ENCODE measurements at places on chromosomes 5 and 9.

GRCh38 chr9:80378669-80379293 lies 807.0 kb downstream of the TLE4 start:
- H3K27me3 ChIP-seq: no peaks in the 10 kb centered on the region
- no peaks in the 10 kb centered on the region for H3K36me3 ChIP-seq
- DNase-seq: no peak
- no peaks in the 10 kb centered on the region for H3K4me1 ChIP-seq

DNA sequence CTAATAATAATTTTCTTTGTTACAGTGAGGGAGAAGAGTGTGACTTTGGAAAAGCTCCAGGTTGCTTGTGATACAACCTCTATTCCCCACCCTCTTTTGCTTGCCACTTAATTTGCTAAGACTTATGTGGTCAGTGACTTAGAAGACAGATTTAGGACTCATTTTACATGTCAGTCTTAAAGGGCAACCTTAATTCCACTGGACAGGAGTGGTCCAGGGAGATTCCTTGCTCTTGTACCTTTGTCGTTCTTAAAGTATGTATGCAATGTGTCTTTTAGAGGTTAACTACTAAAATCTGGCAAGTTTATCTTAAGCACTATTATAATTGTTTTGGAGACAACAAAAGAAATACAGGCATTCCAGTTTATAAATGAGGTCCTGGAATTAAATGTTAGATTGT lies 20.0 kb downstream of the SLC30A5 start:
- no peaks in the 10 kb centered on the region for H3K4me1 ChIP-seq

DNA sequence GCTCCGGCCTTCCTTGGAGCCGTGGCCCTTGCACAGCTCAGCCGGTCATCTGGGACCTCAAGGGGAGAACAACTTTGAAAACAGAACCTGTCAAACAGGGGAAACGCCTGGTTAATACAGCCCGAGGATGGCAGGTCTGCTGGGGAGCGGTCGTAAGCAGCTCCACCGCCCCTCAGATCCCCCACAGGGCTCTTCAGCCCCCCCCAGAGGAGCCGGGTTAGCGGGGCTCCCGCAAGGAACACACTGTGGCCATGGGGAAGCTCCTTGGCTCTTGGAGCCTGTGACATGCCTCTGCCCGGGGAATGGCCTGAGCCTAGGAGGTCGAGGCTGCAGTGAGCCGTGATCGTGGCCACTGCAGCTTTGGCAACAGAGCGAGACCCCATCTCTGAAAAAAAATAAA lies 6.8 kb downstream of the TMEM250 start:
- DNase-seq: no peak
- peaks cover 14% of the 10 kb centered on the region for H3K36me3 ChIP-seq
- H3K4me3 ChIP-seq: no peak overlapping the region

GRCh38 chr9:108618906-108619550 lies 236.8 kb downstream of the ACTL7B start:
- H3K27me3 ChIP-seq: no peaks in the 10 kb centered on the region
- DNase-seq: no peak
- H3K36me3 ChIP-seq: no peaks in the 10 kb centered on the region
- H3K4me1 ChIP-seq: no peaks in the 10 kb centered on the region
- no peak overlapping the region for H3K27ac ChIP-seq

- no peaks in the 10 kb centered on the region for H3K4me1 ChIP-seq
- H3K36me3 ChIP-seq: no peaks in the 10 kb centered on the region
- DNase-seq: no peak
- H3K4me3 ChIP-seq: no peak overlapping the region
- no peaks in the 10 kb centered on the region for H3K27me3 ChIP-seq
Measured at GRCh38 chr5:851076-851475, 290 bp upstream of the ZDHHC11 start.

DNA sequence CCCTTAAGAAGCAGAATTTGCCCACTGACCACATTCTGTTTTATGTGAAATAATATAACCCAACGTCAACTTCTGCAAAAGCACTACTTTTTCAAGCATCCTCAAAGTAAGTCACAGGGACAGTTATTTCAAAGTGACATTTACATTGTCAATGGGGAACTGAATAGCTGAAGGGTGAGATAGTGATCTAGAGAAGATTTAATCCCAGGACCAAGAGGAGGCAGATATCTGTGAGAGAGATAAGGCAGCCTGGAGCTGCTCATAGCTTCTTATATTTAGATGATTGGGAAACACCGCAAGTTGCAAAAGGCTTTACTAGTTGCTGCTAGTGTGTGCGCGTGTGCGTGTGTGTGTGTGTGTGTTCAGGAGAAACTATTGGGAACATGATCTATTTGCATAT lies 210.4 kb upstream of the RFX3 start:
- no peak overlapping the region for H3K4me3 ChIP-seq
- no peaks in the 10 kb centered on the region for H3K36me3 ChIP-seq
- no peaks in the 10 kb centered on the region for H3K4me1 ChIP-seq
- no peak overlapping the region for H3K27ac ChIP-seq
- DNase-seq: no peak

DNA sequence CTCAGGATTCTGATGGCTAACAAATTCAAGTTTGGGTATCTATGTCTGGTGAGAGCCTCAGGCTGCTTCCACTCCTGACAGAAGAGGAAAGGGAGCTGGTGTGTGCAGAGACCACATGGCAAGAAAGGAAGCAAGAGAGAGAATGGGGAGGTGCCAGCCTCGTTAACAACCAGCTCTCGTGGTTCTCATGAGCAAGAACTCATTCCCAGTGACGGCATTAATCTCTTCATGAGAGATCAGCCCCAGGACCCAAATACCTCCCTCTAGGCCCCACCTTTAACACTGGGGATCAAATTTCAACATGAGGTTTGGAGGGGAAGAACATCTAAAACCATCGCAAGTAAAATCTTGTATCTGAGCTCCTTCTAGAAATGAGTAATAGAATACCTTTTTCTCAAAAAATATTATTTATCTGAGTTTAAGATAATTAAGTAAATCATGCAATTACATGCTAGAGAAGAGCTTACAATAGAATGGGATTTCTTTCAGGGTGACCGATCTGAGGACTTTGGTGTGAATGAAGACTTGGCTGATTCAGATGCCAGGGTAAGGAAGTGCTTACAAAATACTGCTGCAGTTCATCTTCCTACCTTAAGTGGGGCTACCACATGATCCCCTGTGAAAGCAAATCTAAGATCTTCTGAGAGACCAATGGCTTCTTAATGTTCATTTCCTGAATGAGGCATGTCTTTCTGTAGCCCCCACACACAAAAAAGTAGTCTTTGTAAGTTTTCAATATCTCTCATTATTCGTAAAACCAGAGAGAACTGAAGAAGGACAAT lies 11.5 kb downstream of the ANXA1 start:
- H3K4me3 ChIP-seq: no peak overlapping the region
- peak overlapping the region; percentile 4 for H3K27ac ChIP-seq
- no peak for DNase-seq
- H3K27me3 ChIP-seq: no peaks in the 10 kb centered on the region

GRCh38 chr5:160458806-160459800 lies 37.4 kb downstream of the PTTG1 start:
- H3K4me3 ChIP-seq: no peak overlapping the region
- no peak overlapping the region for H3K27ac ChIP-seq
- no peak for DNase-seq
- no peaks in the 10 kb centered on the region for H3K27me3 ChIP-seq

- DNase-seq: no peak
- H3K4me3 ChIP-seq: no peak overlapping the region
- H3K36me3 ChIP-seq: peaks cover 2% of the 10 kb centered on the region
- peaks cover 13% of the 10 kb centered on the region for H3K4me1 ChIP-seq
- no peaks in the 10 kb centered on the region for H3K27me3 ChIP-seq
- H3K27ac ChIP-seq: peak overlapping the region; percentile 81
Measured at GRCh38 chr9:137388589-137389427, 34.2 kb downstream of the EXD3 start.
